ENCODE measurements at places on chromosomes 5 and 9. TPM values are rescaled to one million over a fixed set of nuclear protein-coding genes. Genes with fewer than 3 reads are reported as not detected.

DNA sequence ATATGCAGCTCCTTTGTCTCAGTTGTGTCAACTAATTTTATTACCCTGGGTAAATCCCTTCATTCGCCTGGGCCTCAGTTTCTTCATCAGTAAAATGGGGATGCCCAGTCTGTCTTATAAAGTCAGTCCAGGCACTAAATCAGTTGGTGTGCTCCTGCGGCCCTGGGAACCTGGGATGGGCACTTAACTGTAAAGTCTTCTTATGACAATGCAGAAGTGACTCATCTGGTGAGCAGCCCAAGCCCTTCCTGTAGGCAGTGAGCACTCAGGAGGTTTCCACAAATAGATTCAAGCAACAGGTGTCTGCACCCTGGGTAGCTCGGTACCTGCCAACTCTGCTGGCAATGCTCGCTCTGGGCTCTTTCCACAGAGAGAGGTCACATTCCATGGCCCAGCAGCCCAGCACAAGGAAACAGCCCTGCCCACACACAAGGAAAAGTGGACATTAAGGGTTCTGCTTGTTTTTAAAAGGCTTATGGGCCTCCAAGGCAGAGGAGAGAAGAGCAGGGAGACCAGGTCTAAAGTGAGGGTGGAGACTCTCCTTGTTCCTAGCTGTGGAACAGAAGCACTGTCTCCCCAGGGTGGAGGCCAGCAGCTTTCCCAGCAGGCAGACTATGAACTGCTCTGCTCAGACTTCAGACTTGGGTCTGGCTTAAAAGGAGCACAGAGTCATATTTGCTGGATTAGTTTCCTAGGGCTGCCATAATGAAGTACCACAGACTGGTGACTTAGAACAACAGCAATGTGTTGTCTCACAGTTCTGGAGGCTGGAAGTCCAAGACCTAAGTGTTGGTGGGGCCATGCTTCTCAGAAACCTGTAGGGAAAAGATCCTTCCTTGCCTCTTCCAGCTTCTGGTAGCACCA, 89.7 kb upstream of the ADRA1B start:
- no peak for DNase-seq
- H3K27ac ChIP-seq: no peak overlapping the region
- no peaks in the 10 kb centered on the region for H3K4me1 ChIP-seq
- peaks cover 13% of the 10 kb centered on the region for H3K27me3 ChIP-seq
- no peaks in the 10 kb centered on the region for H3K36me3 ChIP-seq

- H3K36me3 ChIP-seq: peaks cover 74% of the 10 kb centered on the region
- no peaks in the 10 kb centered on the region for H3K4me1 ChIP-seq
- no peak for DNase-seq
- no peaks in the 10 kb centered on the region for H3K27me3 ChIP-seq
- H3K4me3 ChIP-seq: no peak overlapping the region
- peak overlapping the region; percentile 15 for H3K27ac ChIP-seq
Measured at GRCh38 chr9:131469951-131470350, 32.8 kb upstream of the POMT1 start.

- no peaks in the 10 kb centered on the region for H3K36me3 ChIP-seq
- H3K4me3 ChIP-seq: no peak overlapping the region
- peaks cover 2% of the 10 kb centered on the region for H3K4me1 ChIP-seq
- no peak for DNase-seq
- H3K27me3 ChIP-seq: peaks cover 11% of the 10 kb centered on the region
Measured at GRCh38 chr5:173572431-173573125, 43.9 kb downstream of the BOD1 start.

DNA sequence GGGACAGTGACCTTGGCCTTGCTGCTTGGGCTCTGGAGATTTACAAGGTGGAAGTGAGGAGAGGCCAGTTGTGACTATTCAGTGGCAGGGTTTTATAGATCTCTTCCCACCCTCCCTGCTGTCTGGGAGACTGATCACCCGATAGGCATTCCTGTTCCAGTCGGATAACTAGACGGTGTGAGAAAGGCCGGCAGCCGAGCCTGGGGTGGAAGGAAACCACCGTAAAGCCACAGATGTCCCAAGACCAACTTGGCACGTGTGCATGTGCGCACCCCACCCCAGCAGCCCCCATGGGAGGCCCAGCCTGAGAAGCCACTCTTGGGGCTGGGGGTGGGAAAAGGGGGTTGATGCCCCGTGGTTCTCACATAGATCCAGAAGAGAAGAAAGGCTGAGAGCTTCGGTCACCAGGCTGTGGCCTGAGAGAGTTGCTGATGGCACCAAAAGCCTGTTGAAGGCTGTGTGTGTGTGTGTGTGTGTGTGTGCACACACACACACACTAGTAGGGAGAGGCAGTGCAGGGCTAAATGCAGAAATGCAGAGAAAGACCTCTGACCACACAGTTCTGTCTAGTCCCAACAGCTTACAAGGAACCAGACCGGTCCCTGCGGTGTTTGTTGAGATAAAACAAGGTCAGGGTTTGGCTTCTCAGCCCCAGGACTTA, 225.8 kb downstream of the FANCC start:
- H3K4me3 ChIP-seq: no peak overlapping the region
- peaks cover 9% of the 10 kb centered on the region for H3K4me1 ChIP-seq
- no peaks in the 10 kb centered on the region for H3K36me3 ChIP-seq
- H3K27ac ChIP-seq: no peak overlapping the region
- no peak for DNase-seq
- H3K27me3 ChIP-seq: no peaks in the 10 kb centered on the region

GRCh38 chr5:55232271-55232984, 980 bp downstream of the CCNO start:
- H3K36me3 ChIP-seq: peaks cover 2% of the 10 kb centered on the region
- peaks cover 75% of the 10 kb centered on the region for H3K27me3 ChIP-seq
- H3K4me3 ChIP-seq: peak overlapping the region; percentile 54
- H3K4me1 ChIP-seq: peaks cover 33% of the 10 kb centered on the region
- DNase-seq: peak; percentile 24

GRCh38 chr5:67581203-67581602, 384.6 kb upstream of the CD180 start:
- H3K4me3 ChIP-seq: no peak overlapping the region
- H3K36me3 ChIP-seq: no peaks in the 10 kb centered on the region
- no peak overlapping the region for H3K27ac ChIP-seq
- no peaks in the 10 kb centered on the region for H3K4me1 ChIP-seq

- no peak overlapping the region for H3K4me3 ChIP-seq
- H3K4me1 ChIP-seq: no peaks in the 10 kb centered on the region
- no peak for DNase-seq
- no peaks in the 10 kb centered on the region for H3K27me3 ChIP-seq
- no peak overlapping the region for H3K27ac ChIP-seq
Measured at GRCh38 chr9:73411494-73411893, 259.8 kb downstream of the ANXA1 start.

GRCh38 chr9:124475868-124476690, 25.8 kb downstream of the ADGRD2 start:
- no peaks in the 10 kb centered on the region for H3K4me1 ChIP-seq
- peaks cover 9% of the 10 kb centered on the region for H3K27me3 ChIP-seq
- no peak overlapping the region for H3K27ac ChIP-seq
- H3K36me3 ChIP-seq: no peaks in the 10 kb centered on the region
- no peak for DNase-seq
- no peak overlapping the region for H3K4me3 ChIP-seq

Gene LCN9
- not detected for total RNA-seq

Gene GMCL2
- not detected for total RNA-seq

Gene C1QTNF3
- total RNA-seq: 2.8 TPM

Gene EDIL3
- total RNA-seq: not detected

All from activated CD8-positive, alpha-beta T cell treated with anti-CD3 and anti-CD28 coated beads, Interleukin-2, amount 10 ng/mL, durations not matched to agents 7 days and 5 days (primary cell).